ENCODE measurements at places on chromosomes 12 and 14.

GRCh38 chr12:123391546-123392343 lies 7.8 kb downstream of the KMT5A start:
- DNase-seq, result no peak

- no peak for DNase-seq
Observed at GRCh38 chr12:115249671-115250278, 565.8 kb upstream of the TBX3 start.

DNA sequence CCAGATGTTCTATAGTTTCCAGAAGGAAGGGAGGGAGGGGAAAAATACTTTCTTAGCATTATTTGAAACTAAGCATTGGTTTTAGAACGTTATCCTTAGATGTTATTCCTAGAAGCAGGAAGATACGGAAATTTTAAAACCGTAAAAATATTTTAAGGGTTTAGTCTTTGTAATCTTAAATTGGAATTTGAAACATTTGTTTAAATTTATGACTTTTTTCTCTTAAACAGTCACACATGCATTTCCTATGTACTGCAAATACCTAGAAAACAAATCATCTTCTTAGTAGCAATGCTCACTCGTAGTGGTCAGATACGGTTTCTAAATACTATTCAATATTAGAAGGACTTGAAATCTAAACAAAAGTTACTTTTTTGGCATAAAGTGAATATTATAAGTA lies 282.0 kb downstream of the ERC1 start:
- DNase-seq, result no peak

GRCh38 chr12:83008703-83009102 lies 322.0 kb downstream of the TMTC2 start:
- DNase-seq, result no peak

GRCh38 chr12:79360286-79360685 lies 330.5 kb downstream of the PAWR start:
- no peak for DNase-seq

DNA sequence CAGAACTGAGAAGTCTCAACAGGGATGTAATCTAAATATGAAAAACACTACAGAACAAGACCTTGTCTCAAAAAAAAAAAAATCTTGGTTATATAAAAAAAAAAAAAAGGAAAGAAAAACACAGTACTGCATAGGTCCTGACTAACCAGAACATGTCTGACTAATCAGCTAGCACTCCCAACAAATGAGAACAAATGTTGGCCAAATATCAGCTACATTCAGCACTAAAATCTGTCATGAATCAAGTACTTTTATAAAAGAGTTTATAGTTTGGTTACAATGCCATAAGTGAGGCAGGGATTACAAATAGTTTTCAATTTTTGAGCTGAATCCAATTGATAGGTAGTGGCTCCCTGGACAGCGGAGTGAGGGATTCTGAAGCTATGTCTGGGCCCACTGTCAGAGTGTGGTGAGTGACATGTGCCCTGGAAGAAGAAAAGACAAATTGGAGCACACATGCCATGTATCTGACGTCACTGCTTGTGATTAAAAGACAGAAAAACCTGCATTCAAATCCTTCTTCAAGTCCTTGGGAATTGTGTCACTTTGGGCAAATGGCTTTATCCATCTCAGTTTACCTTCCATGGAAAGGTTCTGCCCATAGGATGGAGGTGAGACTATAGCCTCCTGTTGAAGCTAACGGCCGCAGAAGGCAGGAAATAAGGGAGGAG lies 5.6 kb upstream of the FAM234B start:
- DNase-seq, result no peak

- DNase-seq, result no peak
Observed at GRCh38 chr12:77388445-77389265, 323.3 kb upstream of the E2F7 start.

DNA sequence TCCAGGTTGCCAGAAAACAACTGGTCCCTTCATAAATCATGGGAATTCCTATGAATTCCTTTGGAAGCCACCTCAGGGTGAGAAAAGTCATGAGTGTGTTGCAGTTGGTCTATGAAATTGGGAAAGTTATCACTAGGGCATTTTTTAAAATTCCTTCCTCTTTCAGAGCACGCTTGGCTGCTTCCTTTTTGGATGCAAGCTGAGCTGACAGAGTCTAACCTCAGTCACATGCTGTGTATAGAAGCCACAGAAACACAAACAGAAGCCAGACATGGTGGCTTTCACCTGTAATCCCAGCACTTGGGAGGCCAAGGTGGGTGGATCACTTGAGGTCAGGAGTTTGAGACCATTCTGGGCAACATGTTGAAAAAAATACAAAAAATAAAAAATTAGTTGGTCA lies 21.7 kb upstream of the HELB start:
- DNase-seq, result no peak

GRCh38 chr14:74977901-74978385 lies 22.5 kb upstream of the PGF start:
- DNase-seq, result no peak

- no peak for DNase-seq
Observed at GRCh38 chr14:96297000-96297399, 41.0 kb downstream of the BDKRB1 start.

All from esophagus squamous epithelium (tissue), 5 donors.